ENCODE measurements at places on chromosomes 11 and 22.

- no peak for DNase-seq
These were observed 1.8 kb downstream of the CALCB start for GRCh38 chr11:15075162-15075526.

GRCh38 chr22:39612811-39613548 lies 42.4 kb downstream of the CACNA1I start:
- DNase-seq: no peak

- DNase-seq: no peak
These were observed 177.4 kb upstream of the BLID start for GRCh38 chr11:122293296-122294023.

GRCh38 chr11:106421676-106422292 lies 344.3 kb downstream of the AASDHPPT start:
- DNase-seq: no peak

DNA sequence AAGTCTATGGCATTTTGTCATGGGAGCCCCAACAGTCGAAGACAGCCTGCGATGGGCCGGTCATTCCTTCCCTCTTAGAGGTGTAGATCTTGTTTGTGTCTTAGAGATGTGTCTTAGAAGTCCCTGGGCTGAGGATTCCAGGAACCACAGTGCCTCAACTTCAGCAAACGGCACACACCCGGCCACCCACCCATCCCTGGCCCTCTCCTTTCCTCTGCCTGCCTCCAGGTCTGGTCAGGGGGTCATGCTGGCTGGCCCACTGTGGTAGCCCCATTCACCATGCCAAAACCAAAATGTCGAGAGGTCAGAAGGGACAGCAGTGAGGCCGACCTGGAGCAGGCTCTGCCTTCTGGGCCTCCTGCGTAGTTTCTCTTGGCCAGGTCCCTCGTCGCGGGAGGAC lies 857.9 kb downstream of the TBC1D22A start:
- no peak for DNase-seq
